IPS-NIHi11 (cell line): ENCODE measurements at places on chromosomes 2 and 18.

GRCh38 chr2:218995561-218995960 lies 2.3 kb upstream of the CRYBA2 start:
- DNase-seq = no peak

DNA sequence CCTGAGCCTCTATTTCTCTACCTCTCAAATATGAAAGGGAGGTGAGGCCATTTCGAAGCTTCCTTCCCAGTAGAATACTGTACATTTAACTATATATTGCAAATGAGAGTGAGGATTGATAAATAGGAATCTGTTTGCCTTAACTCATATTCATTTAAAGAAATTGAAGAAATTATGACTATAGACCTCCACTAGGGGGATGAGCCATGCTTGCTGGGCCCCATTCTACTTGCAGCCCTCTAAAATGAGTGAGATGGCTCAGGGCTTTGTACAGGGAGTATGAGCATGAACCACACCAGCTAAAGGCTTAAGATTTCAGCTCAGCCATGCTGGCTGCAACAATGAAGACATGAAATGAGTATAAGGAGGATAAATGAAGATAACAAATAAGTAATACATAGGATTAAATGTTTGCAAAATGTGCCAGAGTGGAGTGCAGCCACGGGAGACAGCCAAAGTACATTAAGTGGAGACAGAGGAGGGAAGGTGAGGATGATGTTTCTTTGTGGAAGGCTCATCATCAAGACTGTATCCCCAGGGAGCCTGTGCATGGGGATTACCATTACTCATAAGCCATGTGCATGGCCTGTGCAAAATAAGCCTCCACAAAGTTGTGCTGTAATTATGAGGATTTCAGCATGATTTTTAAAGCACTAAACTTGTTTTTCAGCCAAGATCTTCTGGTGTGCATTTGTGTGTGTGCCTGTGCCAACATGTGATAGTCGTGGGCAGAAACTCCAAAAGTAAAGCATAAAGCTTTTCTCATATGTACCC lies 300.8 kb downstream of the CNTNAP5 start:
- DNase-seq = no peak

- DNase-seq = no peak
Observed at GRCh38 chr2:11100130-11100529, 55.1 kb upstream of the SLC66A3 start.

- no peak for DNase-seq
Observed at GRCh38 chr2:149410701-149411484, 80.5 kb downstream of the LYPD6 start.

DNA sequence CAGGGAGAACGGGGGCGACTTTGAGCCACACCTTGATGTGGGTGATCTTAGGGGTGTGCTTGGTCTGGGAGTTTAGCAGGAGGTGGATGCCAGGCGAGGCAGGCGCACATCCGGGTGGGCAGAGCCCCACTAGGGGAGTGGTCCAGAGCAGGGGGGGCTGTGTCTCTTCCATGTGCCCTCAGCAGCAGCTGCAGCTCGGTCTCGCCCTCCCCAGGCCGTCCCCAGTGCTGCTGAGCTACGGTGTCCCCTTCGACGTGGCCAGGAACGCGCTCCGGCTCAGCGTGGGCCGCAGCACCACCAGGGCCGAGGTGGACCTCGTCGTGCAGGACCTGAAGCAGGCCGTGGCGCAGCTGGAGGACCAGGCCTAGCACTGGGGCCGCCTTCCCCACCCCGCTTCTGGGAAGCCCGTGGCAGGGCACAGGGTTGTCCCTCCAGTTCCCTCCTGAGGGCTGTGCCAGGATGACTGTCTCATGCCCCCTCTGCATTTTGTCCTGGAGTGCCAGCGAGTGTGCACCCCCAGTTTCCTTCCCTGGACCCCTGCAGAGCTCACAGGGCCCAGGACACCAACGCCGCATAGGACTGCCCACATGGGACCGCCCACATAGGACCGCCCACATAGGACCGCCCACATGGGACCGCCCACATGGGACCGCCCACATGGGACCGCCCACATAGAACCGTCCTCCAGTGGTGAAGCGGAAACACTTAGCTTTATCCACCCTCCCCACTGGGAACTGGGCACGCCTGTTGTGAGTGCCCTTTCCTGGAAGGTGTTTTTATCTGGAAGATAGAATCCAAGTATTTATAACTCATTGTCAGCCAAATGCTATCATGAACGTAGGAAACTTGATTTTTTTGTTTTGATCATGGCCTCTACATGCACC lies 1.9 kb upstream of the ESPNL start:
- DNase-seq = peak; percentile 91

GRCh38 chr2:192414794-192415193 lies 220.1 kb upstream of the TMEFF2 start:
- DNase-seq = no peak

GRCh38 chr2:171924170-171924942 lies 2.1 kb downstream of the HAT1 start:
- DNase-seq = no peak

DNA sequence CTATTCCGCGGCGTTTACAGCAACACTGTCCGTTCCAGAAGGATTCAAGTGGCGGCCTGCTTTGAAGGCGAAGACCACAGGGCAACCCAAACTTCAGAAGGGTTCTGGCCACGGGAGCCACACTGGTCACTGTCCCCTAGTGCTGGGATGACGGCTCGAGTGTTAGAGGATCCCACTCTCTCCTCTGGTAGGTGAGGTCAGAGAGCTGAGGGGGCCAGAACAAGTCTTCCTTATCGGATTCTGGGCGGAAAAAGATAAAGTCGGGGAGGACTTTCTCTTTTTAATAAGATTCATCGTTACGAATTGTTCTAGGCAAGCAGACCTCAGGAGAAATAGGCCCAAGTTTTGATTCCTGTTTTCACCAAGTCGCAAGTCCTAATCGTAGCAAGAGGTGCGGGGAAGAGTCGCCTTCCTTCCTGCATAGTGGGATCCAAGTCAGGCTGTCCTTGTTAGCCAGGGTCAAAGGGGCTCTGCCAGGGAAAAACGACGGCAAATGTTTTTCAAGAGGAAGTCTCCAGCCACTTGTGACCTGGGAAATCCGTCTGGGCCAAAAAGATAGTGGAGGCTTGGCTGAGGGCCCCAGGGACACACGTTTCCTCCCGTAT lies 864 bp upstream of the MYL12A start:
- DNase-seq = no peak

DNA sequence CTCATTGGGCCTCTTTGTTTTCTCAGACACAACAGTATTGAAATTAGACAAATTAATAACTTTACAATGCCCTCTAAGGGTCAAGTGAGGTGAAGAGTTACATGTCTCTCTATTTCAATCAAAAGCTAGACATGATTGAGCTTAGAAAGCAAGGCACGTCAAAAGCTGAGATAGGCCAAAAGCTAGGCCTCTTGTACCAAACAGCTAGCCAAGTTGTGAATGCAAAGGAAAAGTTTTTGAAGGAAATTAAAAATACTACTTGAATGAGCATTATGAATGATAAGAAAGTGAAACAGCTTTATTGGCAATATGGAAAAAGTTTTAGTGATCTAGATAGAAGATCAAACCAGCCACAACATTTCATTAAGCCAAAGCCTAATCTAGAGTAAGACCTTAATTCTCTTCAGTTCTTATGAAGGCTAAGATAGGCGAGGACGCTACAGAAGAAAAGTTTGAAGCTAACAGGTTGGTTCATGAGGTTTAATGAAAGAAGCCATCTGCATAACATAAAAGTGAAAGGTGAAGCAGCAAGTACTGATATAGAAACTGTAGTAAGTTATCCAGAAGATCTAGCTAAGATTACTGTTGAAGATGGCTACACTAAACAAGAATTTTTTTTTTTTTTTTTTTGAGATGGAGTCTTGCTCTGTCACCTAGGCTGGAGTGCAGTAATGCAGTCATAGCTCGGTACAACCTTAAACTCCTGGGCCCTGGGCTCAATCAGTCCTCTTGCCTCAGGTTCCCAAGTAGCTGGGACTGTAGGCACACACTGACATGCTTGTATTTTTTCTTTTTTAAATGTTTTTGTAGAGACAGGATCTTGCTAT lies 65.5 kb downstream of the FAM117B start:
- DNase-seq = no peak

DNA sequence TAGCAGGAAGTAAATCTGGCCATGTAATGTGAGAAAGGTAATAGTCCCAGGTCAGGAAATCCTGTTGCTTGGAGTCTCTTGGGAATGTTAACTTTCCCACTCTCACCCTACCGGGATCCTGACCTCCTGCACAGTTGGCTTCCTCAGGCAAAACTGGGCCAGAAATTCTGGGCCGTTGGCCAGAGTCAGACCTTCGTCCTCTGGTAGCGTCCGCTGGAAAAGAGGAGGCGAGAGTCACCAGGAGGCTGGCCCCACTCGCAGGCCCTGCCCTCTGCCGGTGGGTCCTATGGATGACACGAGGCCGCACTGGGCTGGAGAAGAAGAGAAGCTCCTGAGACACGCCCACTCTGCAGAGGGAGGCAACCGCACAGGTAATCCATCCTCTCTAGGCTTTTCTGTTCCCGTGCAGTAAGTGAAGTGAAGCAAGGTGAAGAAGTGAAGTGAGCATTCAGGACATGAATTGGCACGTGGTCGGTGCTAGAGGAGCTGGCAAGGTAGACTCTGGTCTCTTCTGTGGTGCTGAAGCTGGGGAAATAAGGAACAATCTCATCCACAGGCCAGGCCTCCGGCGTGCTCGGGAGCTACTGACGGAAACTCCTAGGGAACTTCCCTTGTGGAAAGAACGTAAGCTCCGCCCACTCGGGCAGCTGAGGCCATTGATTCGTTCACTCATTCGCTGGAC lies 182.7 kb upstream of the GLI2 start:
- peak; percentile 96 for DNase-seq

DNA sequence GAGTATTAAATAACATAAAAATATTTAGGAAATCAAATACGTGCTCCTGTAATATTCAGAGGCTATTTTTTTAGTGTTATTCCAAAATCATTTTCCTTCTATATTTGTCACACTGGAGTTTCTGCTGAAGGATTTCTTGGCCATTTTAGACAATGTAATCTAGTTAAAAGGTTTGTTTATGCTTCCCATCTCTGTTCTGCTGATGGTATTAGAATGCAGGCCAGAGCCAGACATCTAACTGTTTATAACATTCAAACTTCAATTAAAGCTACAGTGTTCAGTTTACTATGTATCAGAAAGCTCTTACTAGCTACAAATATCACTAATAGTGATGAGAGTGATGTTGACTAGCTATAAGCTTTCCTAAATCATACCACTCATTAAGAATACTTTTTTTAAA lies 7.9 kb downstream of the MBD5 start:
- DNase-seq = no peak

- no peak for DNase-seq
Observed at GRCh38 chr18:25373432-25374179, 21.6 kb upstream of the ZNF521 start.

GRCh38 chr18:64518191-64518590 lies 369.3 kb upstream of the LINC00305 start:
- DNase-seq = no peak

DNA sequence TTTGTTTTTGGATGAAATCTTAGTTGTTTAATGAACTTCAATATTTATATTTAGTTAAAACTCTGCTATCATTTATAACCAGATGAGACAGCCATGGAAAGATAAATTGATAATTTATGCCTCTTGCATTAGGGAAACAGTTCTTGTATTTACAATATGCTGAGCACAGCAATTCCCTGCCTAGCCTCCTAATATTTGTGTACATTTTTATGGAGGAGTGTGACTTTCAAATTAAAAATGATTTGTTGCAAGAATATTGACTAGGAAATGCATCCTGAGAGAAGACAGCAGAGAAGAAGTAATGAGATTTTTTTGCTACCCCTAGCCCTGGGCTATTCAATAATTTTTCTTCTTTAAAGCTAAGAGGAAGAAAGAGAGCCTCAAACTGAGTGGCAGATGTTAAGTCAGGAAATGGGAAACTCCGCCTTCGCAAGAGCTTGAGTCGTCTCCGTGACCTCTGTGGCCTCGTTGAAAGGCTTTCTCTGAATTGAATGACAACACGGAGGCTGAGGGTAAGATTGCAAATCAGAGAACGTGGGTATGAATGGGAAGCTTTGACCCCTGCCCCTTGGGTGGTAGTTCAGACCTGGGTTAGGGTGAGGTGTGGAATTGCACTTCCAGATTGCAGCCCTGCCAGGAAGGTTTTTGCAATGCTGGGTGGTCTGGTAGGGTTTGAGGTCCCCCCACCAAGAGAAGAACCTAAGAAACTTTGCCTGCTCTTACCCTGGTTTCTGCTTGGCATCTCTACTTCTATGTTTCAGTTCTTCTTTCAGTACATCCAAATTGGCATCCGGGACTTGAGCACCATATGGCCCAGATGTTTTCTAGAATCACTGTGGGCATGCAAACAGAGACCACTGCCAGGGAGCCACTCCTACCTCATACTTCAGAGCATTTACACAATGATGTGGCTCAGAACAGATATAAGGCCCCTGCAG lies 210.3 kb upstream of the RBMS1 start:
- no peak for DNase-seq

DNA sequence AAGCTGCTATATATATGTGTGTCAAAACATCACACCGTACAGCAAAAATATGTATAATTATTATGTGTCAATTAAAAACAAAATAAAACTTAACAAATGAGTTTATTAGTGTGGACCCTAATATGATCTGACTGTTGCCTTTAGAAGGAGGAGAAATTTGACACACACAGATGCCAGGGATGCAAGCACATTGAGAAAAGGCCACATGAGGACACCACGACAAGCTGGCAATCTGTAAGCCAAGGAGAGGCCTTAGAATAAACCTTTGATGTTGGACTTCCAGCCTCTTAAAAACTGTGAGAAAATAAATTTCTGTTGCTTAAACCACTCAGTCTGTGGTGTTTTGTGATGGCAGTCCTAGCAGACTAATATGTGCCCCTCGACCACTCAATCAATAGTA lies 214.7 kb downstream of the KCNS3 start:
- no peak for DNase-seq

DNA sequence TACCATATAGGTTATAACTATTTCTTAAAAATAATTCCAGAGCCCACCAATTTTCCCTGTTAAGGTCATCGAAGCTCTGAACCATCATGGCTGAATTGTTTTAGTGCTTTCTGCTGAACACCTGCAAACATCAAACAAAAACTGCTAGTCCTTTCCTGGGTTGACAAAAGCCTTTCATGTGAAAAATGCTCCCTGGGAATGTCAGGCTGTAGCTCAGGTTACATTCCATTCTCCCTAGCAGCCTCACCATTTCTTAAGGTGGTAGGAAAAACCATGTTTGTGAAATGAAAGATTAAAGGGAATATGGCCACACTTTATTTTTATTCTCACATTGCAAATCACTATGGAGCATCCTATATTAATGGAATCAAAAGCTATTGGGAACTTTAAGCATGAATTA lies 5.7 kb downstream of the TCF4 start:
- peak; percentile 48 for DNase-seq

DNA sequence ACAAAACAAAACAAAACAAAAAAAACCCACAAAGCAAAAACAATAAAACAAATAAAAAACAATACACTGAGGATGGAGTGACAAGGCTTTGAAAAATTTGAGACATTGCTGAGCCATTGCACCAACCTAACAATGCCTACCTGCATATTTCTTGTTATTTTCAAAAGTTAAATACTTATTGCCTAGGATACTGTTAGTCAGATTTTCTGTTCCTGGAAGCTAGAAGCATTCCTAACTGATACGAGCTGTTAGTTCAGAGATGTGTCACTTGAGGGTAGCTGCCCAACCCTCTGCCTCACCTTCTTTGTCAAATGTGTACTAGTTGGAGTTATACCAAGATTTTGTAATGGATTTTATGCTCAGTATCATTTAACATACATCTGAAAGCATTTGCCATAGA lies 187.2 kb downstream of the TXNL1 start:
- DNase-seq = no peak
